Activated naive CD4-positive, alpha-beta T cell treated with anti-CD3 and anti-CD28 coated beads for 36 hours (primary cell): ENCODE measurements at places on chromosomes 6 and 20.

- no peak for DNase-seq
Observed at GRCh38 chr20:42652266-42652665, 537.4 kb downstream of the PTPRT start.

DNA sequence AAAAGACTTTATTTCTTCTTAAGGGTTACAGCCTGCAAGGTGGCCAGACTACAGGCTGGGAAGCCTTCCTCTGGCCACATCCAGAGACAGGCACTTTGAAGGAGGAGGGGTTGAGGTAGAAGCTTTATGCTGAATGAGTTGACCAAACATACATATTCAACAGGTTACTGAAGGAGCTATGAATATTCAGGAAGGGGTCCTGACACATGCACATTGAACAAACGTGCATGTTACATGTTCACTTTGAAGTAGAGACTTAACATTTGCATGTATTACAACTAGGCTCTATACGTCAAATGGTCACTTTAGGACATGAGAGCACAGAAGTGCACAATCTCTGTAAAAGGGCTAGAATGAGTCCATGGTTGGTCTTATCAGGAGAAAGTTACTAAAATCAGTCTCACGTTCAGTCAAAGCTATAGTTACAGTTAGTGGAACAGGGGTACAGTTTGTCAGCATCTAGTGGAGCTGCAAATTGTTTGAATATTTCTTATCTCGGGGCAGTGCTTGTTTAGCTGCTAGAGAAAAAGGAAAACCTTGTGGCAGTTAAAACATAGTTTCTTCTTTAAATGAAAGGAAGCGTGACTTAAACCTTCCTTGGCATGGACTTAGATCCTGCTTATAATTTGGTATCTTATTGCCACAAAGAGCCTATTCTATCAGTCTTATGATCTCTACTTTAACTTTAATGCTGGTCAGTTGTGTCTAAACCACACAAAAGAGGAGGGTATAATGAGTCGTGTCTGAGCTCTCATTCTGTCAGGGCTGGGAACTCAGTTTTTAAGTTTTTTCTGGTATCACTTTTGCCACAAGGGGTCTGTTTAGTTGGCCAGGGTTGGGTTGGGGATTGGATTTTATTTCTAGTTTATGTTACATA is 4.6 kb upstream of the ZSCAN9 start:
- DNase-seq: no peak

DNA sequence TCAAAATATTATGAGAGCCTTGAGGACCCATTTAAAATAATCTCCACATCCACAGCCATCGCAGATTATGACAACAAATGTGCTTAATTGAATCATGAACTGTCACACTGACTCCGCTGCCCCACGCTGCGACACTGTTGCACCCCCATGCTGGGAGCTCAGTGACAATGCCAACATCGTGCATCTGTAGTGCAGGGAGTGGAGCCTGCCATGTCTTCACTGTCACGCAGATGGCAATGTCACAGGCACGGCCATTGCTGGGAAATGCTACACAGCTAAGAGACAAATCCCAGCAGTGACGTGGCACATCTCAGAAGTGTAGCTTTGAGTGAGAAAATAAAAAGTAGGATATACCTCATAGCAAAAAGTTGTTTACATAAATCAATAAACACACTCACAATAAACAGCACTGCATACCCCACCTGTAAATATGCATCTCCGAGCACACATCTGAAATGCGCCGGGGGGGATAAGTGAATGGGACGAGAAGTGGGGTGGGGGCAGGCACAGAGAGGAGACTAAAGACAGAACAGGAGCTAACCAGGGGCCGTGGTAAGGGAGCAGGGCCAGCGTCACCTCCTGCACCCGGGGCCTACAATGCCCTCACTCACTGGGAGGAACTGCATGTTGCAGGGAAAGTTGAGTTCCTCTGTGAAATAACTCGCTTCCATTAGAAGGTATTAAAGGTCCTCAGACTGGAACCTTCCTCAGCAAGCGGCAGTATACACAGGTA is 349.9 kb downstream of the THBS2 start:
- no peak for DNase-seq

- no peak for DNase-seq
Observed at GRCh38 chr6:105388392-105388791, 14.5 kb downstream of the PREP start.

DNA sequence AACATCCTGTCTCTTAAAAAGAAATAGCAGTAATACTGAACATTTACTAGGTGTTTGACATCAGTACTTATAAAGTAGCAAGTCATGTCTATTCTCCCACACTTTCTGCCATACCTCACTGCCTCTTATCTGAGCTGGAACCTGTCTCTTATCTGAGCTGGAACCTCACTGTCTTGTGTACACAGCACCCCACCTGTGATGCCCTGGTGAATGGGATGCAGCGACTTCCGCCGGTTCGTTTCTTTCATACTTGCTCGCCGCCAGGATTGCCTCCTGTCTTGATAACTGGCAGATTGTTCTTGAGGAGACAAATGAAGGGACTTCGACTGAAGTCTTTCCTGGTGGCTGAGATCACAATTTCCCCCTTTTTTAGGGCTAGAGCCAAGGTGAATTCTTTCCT is 2.9 kb downstream of the DSN1 start:
- no peak for DNase-seq

GRCh38 chr20:48603116-48603818 is 224.5 kb downstream of the PREX1 start:
- DNase-seq: no peak

DNA sequence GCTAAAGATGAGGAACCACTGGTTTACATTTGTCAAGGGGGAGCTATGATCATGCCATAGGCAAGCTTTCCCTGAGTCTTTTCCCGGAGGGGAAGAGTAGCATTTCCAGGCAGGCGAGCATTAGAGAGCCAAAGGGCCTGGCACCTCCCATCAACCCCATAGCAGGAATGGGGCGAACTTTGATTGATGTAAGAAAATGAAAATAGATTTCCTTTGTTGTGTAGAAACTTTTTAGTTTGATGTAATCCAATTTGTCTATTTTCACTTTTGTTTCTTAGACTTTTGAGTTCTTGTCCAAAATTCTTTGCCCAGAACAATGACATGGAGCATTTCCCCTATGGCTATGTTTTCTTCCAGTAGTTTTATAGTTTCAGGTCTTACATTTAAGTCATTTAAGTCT is 85.2 kb downstream of the CDH26 start:
- DNase-seq: no peak

DNA sequence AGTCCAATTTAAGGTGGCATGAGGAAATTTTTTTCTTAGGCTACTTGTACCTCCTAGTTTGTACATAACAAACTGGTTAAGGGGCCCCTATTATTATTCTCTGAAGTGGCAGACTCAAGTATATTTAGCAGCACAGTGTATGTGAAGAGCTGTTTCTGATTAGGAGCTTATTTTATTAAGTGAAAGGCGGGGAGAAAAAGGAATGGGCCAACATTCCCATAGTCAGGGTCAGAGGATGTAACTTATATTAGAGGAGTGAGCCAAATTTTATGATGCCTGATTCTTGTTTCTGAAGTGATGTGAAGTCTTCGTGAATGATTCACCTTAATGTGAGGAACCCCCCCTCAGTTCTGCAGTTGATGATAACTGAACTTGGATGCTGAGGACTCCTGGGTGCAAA is 2.8 kb downstream of the HECA start:
- no peak for DNase-seq

GRCh38 chr20:24959591-24960301 is 10.7 kb downstream of the CST7 start:
- DNase-seq: no peak

DNA sequence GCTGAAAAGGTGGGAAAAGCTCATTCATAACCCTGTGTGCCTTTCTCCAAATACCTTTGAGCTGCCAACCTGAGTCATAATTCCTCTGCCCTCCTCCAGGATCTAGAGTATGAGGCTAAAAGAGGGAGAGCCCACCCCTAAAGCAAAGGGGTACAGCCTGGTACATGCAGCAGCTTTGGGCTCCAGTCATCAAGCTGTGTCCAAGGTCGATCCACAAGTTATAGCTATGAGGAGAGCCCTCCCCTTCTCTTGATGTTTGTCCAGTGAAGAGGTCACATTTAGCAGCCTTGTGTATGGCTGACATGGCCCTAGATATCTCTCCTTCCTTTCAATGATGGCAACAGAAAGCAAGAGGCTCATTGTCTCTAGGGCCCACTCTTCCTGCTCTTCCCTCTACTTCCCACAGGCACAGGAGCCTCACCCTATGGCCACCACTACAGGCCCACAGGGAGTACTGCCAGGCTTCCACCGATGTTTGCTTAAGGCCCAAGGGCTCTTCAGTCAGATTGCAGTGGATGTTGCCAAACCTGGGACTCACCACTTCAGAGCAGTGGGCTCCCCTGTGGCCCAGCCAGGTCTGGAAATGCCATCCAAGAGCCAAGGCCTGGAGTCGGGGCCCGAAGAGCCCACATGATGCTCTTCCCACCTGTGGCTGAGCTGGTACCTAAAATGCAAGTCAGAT is 176.8 kb downstream of the CD83 start:
- DNase-seq: no peak

DNA sequence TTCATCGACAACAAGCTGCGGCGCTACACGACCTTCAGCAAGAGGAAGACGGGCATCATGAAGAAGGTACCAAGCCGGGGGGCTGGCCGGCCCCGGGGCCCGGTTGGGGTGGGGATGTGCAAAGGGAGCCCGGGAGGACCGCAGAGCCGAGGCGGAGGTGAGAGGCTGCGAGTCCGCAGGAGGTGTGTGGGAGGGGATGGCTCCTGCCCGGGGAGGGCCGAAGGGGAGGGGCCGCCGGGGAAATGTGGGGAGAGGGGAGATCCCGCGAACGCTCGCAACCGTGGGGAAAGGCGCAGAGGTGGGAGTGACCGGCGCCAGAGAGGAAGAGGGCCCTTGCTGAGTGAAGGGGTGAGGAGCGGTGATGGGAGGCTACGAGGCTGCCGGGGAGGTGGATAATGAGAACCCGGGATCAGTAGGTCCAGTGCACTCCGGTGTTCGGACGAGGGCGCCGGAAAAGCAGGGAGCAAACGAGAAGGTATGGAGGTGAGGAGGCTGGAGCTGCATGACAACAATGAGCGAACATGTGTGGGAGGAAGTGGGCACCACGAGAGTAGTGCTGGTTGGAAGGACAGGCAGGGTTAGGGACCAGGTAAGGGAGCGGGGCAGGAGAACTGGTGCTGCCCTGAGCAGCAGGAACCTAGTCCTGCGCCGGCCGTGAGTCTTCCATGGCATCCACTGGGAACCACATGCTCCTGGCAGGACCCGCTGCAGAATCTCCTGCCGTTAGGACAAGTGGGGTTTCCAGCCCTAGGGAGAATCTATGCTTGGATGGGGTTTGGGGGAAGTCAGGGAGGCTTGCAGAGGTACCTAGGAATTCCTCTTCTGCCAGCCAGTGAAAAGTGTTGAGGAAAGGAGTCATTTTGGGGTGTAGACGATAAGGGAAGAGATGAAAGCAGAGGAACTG is 1.3 kb downstream of the SRF start:
- peak; percentile 71 for DNase-seq

DNA sequence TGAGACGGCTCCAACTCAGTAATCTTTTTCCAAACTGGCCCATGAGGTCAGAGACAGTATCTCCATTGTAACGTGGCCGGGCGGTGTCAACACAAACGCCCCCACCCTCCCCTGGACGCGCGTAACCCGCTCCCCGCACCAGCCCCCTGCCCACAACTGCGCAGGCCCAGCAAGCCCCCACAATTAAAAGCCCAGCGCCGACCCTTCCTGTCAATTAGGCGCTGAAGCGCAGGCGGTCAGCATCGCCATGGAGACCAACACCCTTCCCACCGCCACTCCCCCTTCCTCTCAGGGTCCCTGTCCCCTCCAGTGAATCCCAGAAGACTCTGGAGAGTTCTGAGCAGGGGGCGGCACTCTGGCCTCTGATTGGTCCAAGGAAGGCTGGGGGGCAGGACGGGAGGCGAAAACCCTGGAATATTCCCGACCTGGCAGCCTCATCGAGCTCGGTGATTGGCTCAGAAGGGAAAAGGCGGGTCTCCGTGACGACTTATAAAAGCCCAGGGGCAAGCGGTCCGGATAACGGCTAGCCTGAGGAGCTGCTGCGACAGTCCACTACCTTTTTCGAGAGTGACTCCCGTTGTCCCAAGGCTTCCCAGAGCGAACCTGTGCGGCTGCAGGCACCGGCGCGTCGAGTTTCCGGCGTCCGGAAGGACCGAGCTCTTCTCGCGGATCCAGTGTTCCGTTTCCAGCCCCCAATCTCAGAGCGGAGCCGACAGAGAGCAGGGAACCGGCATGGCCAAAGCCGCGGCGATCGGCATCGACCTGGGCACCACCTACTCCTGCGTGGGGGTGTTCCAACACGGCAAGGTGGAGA is at the start of the genes HSPA1A and HSPA1L:
Gene HSPA1A, plus strand, starts transcription at position 519 of the 814 bp plus-strand sequence. Its CDS starts 214 bp downstream, at position 733.
Gene HSPA1L, minus strand, starts transcription at position 259 of the 814 bp plus-strand sequence. CDS start 3,311 bp downstream, outside the sequence.
- peak; percentile 60 for DNase-seq

GRCh38 chr20:21265261-21266190 is 37.6 kb upstream of the XRN2 start:
- DNase-seq: no peak

- no peak for DNase-seq
Observed at GRCh38 chr6:70385901-70386300, 27.4 kb upstream of the FAM135A start.

GRCh38 chr20:3560578-3560977 is 89.8 kb downstream of the ATRN start:
- no peak for DNase-seq

DNA sequence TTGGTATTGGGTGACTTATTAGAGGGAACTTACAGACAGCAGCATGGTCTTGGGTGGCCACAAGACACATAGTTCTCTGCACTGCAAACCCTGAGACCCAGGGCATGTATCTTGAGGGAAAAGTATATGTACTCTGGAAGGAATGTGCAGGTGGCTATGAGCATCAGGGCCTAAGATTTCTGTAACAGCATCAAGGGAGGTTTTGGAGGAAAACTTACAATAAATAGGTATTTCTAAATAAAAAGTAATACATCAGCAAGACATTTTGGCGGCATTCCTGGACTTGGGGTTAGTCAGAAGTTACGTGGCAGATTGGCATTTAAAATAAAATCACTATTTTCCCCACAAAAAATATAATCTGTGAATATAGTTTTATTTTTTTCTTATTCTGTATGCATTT is 8.0 kb upstream of the STX7 start:
- DNase-seq: no peak

DNA sequence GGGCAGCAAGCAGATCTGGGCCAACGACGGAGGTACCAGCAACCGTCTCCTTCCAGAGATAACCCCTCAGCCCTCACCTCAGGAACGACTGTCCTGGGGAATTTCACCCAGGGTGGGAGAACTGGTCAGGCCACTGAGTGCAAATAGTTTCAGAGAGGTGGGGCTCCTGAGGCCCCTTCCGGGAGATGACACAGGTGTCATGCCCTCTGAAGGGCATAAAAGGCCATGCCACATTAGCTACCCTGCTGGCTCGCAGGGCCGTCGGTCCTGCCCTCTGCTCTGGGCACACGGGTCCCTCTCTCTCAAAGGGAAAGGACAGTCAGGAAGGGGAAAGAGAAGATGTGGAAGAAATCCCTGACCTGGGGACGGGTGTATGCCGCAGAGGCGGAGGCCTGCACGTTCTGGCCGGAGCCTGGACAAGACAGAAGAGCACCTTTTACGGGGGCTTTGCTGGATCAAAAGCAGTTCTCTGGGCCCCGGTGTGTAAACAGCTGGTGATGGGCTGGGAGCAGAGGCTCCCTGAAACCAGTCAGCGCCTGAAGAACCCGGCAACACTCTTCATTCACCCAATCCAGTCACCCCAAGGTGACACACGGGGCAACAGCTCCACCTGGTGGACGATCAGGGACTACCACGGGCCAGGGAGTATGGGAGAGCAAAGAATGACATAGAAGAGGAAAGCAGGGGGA is 6.4 kb upstream of the TAF8 start:
- DNase-seq: peak; percentile 98

- no peak for DNase-seq
Observed at GRCh38 chr6:121826156-121826810, 390.8 kb downstream of the GJA1 start.
